ENCODE measurements at places on chromosomes 7 and 10.

DNA sequence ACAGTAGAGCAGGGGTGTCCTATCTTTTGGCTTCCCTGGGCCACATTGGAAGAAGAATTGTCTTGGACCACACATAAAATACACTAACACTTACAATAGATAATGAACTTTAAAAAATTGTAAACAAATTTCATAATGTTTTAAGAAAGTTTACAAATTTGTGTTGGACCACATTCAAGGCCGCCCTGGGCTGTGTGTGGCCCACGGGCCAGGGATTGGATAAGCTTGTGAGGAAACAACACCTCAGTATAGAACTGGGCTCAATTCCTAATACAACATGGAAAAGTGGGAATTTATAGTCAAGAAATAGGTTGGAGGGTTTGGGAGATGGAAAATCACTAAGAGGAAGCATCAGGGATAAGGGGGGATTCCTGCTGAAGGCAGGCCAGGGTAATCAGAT, 17.7 kb downstream of the ZNF277 start:
- no peak for DNase-seq

GRCh38 chr7:23450518-23450917, 19.8 kb downstream of the IGF2BP3 start:
- no peak for DNase-seq

- DNase-seq: no peak
Measured at GRCh38 chr7:17787257-17787656, 153.0 kb downstream of the SNX13 start.

- DNase-seq: no peak
Measured at GRCh38 chr10:3807211-3807927, 22.4 kb upstream of the KLF6 start.

- no peak for DNase-seq
Measured at GRCh38 chr7:92095380-92095779, 38.9 kb downstream of the CYP51A1 start.

- DNase-seq: peak; percentile 36
Measured at GRCh38 chr7:25894002-25894901, 257.7 kb upstream of the NFE2L3 start.

DNA sequence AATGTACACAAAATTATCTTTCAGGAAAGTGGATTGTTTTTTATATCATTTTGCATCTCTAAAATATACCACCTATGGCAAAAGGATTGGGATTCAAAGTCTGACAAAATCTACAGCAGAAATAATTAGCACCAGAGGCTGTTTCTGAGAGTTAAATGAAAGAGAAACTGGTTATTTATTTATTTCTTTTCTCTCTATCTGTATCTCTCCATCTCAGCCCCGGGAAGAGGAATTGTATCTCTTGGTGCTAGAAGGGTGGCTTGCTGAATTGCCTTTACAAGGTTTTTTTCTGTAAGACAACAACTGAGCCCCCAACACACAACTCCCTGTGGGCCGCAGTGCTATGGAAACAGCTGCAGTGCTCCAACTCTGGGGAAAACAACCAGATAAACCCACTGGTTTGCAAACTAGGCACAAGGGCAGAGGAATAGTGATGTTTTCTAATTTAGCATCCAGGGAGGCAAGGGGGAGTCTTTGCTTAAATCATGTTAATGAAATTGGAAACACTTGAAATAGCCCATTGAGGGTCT, 249.0 kb downstream of the KCNMA1 start:
- no peak for DNase-seq

- no peak for DNase-seq
Measured at GRCh38 chr10:124328477-124329220, 90.1 kb downstream of the OAT start.

GRCh38 chr7:11341285-11341944, 367.7 kb downstream of the PHF14 start:
- peak; percentile 28 for DNase-seq

GRCh38 chr10:48587101-48587500, 17.8 kb downstream of the ARHGAP22 start:
- no peak for DNase-seq

- no peak for DNase-seq
Measured at GRCh38 chr10:112184379-112184778, 814 bp upstream of the GPAM start.

GRCh38 chr10:110508806-110509544, 11.3 kb downstream of the DUSP5 start:
- no peak for DNase-seq

- DNase-seq: no peak
Measured at GRCh38 chr10:80588546-80588945, 50.8 kb downstream of the SH2D4B start.

DNA sequence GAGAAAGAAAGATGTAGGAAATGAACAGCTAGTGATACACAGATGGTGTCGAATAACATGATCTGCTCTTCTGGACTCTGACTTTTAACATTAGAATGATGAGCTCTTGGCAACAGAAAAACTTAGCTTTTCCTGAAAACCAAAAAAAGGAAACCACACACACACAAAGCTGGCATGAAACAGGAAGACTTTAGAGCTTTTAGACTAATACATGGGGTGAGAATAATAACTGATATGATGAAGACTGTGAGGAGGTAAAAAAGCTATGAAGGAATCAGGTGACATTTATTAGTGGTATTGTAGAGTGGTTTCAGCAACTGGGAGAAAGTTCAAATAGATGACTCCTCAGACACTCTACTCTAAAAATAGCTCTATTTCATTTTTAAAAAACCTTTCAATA, 491.9 kb downstream of the PARD3 start:
- no peak for DNase-seq

GRCh38 chr10:123945325-123945920, 53.8 kb upstream of the CPXM2 start:
- DNase-seq: peak; percentile 20

DNA sequence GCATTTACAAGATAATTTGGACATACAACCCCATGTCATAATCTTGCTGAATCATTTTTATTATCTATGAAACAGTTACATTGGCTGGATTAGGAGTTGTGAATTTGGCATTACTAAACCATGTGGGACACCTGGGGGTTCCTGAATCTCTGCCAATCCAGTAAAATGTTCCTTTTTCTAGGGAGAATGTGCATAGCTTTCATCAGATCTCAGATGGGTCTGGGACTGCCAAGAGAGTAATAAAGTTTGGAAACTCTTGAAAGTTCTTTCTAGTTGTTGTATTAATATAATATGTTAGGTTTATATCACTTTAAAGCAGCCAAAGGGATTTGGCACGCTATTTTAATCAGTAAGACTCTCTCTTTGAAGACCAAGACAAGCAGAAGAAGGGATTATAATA, 62.7 kb downstream of the SEMA3E start:
- DNase-seq: no peak

GRCh38 chr7:156544919-156545715, 95.5 kb upstream of the RNF32 start:
- no peak for DNase-seq

DNA sequence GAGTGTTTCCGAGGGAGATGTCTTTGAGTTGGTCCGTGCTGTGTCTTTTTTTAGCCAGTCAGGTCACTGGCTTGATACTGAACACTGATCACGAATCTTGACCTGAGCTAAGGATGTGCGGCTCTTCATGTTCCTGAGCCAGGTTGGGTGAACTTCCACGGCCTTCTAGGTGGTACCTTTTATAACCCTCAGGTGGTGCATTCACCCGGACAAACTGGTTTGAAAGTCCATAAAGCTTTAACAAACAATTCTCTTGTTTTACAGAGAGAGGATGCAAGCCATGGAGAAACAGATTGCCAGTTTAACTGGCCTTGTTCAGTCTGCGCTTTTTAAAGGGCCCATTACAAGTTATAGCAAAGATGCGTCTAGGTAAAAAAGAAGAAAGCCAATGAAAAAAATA, 229.5 kb downstream of the ARHGAP21 start:
- DNase-seq: no peak

GRCh38 chr10:3869036-3869435, 84.0 kb upstream of the KLF6 start:
- DNase-seq: no peak

GRCh38 chr10:3151889-3152565, 20.6 kb downstream of the PITRM1 start:
- DNase-seq: no peak

- DNase-seq: no peak
Measured at GRCh38 chr7:139682136-139683013, 95.4 kb downstream of the HIPK2 start.

DNA sequence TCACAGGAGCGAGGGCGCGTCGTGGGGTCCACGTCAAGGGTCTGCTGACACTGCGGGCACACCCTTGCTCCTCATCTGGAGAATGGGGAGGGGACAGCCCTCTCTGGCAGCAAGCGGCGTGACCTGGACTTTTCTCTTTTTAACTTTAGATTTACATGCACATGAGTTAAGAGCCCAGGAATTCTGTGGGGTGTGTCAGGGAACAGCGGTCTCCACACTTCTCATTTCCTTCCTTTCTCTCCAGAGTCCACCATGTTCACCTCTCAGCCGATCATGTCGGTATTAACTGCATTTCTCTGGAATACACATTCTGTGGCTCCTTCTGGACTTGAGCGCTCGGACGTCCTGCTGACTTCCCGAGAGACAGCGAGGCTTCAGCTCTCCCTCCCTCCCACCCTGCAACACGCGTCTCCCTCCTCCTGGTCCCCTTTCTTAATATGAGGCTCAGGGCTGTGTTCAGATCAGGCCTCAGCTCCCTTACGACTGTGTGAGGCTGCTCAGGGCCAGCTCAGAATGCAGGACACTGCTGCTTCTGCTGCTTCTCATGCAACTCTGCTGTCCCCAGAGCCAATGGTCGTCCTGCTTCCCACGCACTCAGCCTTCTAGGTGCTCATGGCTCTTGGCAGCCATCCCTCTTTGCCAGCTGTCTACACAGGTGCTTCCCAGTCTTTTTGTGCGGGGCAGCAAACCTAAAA, 261.3 kb downstream of the ELFN1 start:
- DNase-seq: no peak

GRCh38 chr7:20214921-20215669, 2.1 kb downstream of the MACC1 start:
- DNase-seq: no peak

DNA sequence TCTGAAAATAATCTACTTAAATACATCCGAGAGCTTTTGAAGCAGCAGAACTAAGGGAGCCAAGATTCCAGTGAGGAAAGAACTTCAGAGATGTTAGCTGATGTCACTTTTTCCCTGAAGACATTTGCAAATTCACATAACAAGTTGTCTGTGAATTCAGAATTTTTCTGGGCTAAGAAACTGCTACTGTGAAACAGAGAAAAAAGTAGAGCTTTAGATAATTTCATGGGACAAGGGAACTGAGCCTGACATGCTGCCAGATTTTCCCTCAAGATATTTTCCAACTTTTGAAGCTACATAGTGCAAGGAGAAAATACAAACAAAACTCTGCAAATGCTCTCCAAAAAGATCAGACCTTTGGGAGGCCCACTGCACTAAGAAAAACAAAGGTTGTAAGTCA, 484.2 kb downstream of the ANKRD7 start:
- DNase-seq: no peak

GRCh38 chr7:140209866-140210609, 33.3 kb upstream of the KDM7A start:
- DNase-seq: no peak

DNA sequence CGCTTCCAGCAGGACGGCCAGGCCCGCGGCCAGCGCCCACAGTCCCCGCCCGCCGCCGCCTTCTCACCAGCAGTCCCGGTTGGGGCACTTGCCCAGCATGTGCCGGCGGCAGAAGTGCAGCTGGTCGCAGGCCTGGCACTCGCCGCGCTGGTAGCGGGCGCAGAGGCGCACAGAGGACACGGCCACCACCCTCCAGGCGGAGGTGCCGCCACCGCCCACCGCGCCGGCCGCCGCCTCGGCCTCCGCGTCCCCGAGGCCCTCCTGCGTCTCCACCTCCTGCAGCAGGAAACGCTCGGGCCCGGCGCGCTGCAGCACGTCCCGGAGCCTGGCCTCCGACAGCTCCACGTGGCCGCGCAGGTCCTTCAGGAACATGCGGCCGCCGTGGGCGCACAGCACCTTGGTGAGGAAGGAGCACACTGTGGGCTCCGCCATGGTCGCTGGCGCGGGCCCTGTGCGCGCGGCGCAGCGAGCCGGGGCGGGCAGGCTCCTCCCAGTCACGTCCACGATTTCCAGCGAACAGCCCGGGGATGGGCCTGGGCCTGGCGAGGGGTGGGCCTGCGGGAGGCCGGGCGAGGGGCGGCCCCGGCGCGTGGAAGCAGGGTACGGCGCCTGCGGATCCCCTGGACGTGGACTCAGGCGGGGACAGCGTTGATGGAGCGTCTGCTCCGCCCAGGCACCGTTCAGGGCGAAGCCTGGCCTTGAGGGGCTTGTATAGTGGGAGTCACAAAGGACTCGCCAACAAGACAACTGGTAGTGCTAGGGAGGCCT, at the start of gene ZC3HAV1L:
Gene ZC3HAV1L, minus strand, starts transcription at position 457 of the 768 bp plus-strand sequence. Its CDS starts 25 bp downstream, at position 432.
- no peak for DNase-seq

DNA sequence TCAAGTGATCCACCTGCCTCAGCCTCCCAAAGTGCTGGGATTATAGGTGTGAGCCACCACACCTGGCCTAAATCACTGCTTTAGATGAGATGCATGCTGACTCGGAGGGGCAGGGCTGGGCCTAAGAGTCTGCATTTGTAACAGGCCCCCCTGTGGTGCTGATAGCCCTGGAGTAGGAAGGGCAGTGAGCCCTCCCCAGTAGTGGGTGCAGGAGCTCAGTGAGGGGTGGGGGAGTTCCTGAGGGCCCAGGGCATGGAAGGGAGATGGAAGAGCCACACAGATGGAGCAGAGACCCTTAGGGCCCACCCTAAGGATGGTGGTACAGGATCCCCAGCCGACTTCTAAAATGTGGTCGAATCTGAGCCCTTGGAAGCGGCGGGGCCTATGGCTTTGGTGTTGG, 131.7 kb upstream of the PPIF start:
- DNase-seq: no peak

- peak; percentile 20 for DNase-seq
Measured at GRCh38 chr7:85630904-85631600, 444.2 kb upstream of the SEMA3D start.

DNA sequence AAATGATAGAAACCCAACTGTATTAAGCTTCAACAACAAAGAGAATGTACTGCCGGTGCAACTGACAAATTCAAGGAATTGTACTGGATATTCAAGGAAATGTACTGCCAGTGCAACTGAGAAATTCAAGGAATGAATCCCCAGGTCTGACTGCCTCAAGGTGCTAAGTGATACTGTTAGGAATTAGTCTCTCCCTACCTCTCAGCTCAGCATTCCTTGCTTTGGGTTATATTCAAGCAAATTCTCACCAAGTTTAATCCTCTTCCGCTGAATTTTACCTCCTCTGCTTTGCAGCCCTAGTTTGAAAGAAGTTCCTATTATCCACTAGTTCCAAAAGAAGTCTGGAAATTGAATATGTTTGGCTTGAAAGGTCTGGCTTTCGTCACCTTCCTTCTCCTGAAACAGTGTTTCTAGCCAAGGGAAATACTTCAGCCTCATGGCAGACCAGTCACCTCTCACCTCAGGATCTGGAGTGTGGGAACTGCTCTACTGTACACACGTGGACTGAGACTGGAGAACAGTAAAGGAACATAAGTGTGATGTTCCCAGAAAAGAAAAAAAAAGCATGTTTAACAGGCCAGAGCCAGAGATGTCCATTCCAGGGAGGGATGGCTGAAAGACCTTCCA, 60.4 kb downstream of the SORCS1 start:
- no peak for DNase-seq

- DNase-seq: no peak
Measured at GRCh38 chr7:96127746-96128145, 194.2 kb downstream of the SLC25A13 start.

- DNase-seq: no peak
Measured at GRCh38 chr10:63593576-63593975, 72.4 kb downstream of the REEP3 start.

- no peak for DNase-seq
Measured at GRCh38 chr7:128456255-128456725, 612 bp downstream of the HILPDA start.

- no peak for DNase-seq
Measured at GRCh38 chr10:26467639-26468038, 29.5 kb downstream of the APBB1IP start.

GRCh38 chr7:43648473-43649406, 65.8 kb downstream of the STK17A start:
- no peak for DNase-seq

Data from NT2/D1 (cell line).